ENCODE measurements at places on chromosomes 11 and 22. TPM values are rescaled to one million over a fixed set of nuclear protein-coding genes. Genes with fewer than 3 reads are reported as not detected.

RTN4RL2 gene
- 0.17 TPM for total RNA-seq

STT3A gene
- 257 TPM for total RNA-seq

GRCh38 chr11:108994887-108995286, 330.0 kb downstream of the DDX10 start:
- DNase-seq = no peak

DNA sequence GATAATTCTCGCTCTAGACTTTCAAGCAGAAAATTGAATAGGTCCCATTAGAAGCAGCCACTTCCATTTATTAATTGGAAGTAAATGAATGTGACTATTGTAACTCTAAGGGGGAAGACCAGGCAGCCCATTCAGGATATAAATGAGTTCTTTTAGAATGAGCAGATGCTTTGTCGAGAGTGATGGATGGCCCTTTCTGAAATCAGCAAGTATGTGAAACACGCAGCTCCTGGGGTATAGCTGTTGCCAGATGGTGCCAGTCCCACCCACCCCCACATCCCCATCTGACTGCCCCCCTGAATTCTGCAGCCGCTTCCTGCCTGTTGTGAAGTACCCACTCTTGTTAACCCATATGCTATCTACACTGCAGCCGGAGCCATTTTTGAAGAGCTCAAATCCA, 3.7 kb downstream of the SLC15A3 start:
- DNase-seq = no peak

DNA sequence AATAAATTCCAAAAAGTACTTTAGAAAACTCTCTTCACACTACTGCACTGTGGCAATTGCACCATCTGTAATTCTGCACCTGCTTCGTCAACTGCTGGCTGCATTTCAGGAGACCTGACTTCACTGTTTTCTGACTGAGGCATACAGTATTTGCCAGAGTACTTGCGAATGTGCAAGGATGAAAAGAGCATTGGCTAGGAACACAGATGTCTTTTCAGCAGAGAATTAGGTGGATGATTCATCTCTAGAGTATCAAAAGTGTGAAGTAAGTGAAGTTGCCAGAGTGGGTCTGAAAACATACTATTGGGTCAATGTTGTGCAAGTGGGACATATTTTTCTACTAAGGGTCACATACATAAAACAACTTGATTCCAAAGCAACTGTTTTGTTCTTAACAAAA, 427.5 kb upstream of the CCDC90B start:
- peak; percentile 51 for DNase-seq

TNNT3 gene
- not detected for total RNA-seq

SNX32 gene
- 2.3 TPM for total RNA-seq

- peak; percentile 71 for DNase-seq
Measured at GRCh38 chr11:33941637-33942160, 49.8 kb upstream of the LMO2 start.

DNA sequence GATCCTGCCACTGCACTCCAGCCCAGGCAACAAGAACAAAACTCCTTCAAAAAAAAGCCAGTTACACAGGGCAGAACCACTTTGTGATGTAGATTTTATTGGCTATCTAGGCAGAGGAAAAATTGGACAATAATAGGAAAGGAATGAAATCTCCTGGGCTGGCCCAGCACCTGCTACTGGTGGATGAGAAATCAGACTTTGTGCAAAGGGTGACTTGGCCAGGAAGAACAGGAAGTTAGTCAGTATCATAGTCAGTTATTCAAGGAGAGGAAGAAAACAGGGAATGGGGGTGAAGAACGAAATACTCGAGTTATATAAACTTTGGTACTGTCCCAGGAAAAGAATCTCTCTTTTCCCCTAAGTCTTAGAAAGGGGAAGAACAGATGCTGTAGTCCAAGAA, 11.0 kb upstream of the SPTBN2 start:
- no peak for DNase-seq

LRRN4CL gene
- 31.5 TPM for total RNA-seq

DNA sequence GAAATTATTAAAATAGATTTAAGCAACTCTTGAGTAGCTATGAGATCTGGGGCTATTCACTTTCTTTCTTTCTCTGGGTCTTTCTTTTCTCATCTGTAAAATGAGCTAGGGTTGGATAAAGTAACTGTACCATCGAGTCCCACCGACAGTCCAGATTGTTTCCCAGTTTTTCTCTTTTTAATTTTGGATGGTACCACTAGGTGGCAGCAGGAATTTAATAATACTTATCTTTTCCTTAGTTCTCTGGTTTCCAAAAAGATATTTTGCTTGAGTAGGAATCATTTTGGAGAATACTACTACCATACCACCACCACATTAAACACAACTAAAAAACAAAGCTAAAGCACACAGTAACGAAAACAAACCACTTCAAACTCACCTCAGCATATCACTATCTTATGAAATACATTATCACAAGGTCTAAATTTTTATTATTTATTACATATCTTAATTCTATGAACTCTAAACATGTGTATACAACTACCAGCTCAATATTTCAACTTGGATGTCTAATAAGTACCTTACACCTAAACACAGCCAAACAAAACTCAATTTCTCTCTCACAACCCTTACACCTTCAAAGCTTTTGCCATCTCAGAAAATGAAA, 584.0 kb downstream of the KCNA4 start:
- DNase-seq = peak; percentile 9

MRGPRX2 gene
- not detected for total RNA-seq

BRMS1 gene
- total RNA-seq = 50.6 TPM

GRCh38 chr11:35082321-35083180, 56.4 kb upstream of the CD44 start:
- DNase-seq = peak; percentile 92

RHOD gene
- total RNA-seq = 13.4 TPM

DNA sequence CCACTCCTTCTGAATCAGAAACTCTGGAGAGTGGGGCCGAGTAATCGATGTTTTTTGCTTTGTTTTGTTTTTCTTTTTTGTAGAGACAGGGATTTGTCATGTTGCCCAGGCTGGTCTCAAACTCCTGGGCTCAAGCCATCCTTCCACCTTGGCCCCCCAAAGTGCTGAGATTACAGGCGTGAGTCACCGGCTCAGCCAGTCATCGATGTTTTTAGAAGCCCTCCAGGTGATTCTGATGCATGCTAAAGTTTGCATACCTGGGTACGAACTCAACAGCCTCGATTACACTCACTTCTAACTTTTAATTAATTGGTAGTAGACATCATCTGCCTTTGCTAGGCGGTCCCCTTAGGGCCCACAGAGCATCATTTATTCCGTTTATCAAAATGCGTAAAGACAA, 50.3 kb downstream of the C11orf71 start:
- DNase-seq = no peak

DGAT2 gene
- total RNA-seq = 2.3 TPM

IL18 gene
- 0.17 TPM for total RNA-seq

DNA sequence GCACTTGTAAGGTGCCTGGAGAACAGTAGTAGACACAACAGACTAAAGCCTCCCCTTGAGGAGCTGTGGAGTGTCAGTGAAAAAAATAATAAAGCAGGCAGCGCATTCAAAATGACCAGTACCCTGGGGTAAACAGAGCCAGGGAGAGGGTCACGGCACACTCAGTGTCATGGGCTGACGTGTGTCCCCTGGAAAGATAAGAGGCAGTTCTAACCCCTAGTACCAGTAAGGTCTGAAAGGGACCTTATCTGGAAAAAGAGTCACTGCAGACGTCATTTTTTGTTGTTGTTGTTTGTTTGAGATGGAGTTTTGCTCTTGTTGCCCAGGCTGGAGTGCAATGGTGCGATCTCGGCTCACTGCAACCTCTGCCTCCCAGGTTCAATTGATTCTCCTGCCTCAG, 32.0 kb downstream of the DUSP8 start:
- no peak for DNase-seq

- no peak for DNase-seq
Measured at GRCh38 chr22:50175921-50176849, 5.7 kb downstream of the PANX2 start.

LSP1 gene
- total RNA-seq = 6.7 TPM

DNA sequence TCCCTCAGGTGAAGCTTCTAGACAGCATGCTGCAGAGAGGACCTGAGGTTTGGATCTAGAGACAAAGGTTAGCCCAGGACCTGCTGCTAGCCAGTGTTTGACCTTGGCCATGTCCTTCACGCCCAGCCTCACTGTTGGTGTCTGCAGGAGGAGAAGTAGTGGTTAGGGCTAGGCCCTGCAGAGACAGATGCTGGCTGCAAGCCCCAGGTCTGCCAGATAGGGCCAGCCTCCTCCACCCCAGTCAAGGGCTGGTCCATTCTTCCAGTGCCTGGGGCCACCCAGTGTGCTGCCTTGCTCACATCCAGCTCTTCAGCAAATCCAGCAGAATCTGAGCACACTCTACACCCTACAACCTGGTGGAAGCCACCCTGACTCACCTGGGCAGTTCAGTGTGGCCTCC, 21.5 kb upstream of the MIEF1 start:
- no peak for DNase-seq

Measured in fibroblast of lung (primary cell).